Motor neuron (in vitro differentiated cells): ENCODE measurements at places on chromosomes 3 and 15. TPM values are rescaled to one million over a fixed set of nuclear protein-coding genes. Genes with fewer than 3 reads are reported as not detected.

GRCh38 chr3:158355623-158356588 lies 215.1 kb upstream of the MLF1 start:
- ATAC-seq: no peak

GRCh38 chr15:29711531-29711930 lies 110.7 kb downstream of the TJP1 start:
- no peak for ATAC-seq

Gene LMAN1L
- total RNA-seq: 0.08 and 0.18 TPM in 2 replicates

Gene SELENOK
- 49.2 and 53.4 TPM in 2 replicates for total RNA-seq
